Left ventricle myocardium superior (tissue), 1 donor: ENCODE measurements at places on chromosomes 13 and 19. TPM values are rescaled to one million over a fixed set of nuclear protein-coding genes. Genes with fewer than 3 reads are reported as not detected.

The GNA15 gene
- total RNA-seq: 2.1 TPM

The ZNF320 gene
- total RNA-seq: 9.3 TPM

The PLVAP gene
- 22.9 TPM for total RNA-seq

The CRX gene
- not detected for total RNA-seq

The CBARP gene
- 1.2 TPM for total RNA-seq

The CEP89 gene
- total RNA-seq: 9.2 TPM

The SLC25A41 gene
- total RNA-seq: 0.25 TPM

The PCDH8 gene
- total RNA-seq: not detected

The SIPA1L3 gene
- total RNA-seq: 10.5 TPM

The ZNF554 gene
- 4.7 TPM for total RNA-seq

The BST2 gene
- total RNA-seq: 49.7 TPM

The MBD3L4 gene
- not detected for total RNA-seq

The DIRAS1 gene
- total RNA-seq: 241 TPM

The ZNF223 gene
- total RNA-seq: 2.3 TPM

The HCST gene
- total RNA-seq: 7.1 TPM

The SIGLEC10 gene
- total RNA-seq: 0.40 TPM

The SHISA7 gene
- total RNA-seq: not detected

The STOML3 gene
- not detected for total RNA-seq

The CD177 gene
- 0.22 TPM for total RNA-seq

The FPR1 gene
- total RNA-seq: 4.3 TPM

The ZNF763 gene
- total RNA-seq: 4.0 TPM

The ZNF254 gene
- 10.2 TPM for total RNA-seq

The KLK12 gene
- total RNA-seq: not detected

The ANGPTL4 gene
- total RNA-seq: 11.7 TPM

The GRWD1 gene
- total RNA-seq: 15.7 TPM

The SYNE4 gene
- total RNA-seq: 0.30 TPM

The PSG1 gene
- not detected for total RNA-seq

The PLIN5 gene
- total RNA-seq: 44.2 TPM

The OR4F17 gene
- total RNA-seq: not detected

The CYTH2 gene
- total RNA-seq: 33.4 TPM

The NLRP11 gene
- total RNA-seq: not detected

The ANGPTL8 gene
- not detected for total RNA-seq

The ZNF823 gene
- 3.1 TPM for total RNA-seq

The TMPRSS9 gene
- total RNA-seq: not detected

The RPS16 gene
- 1,154 TPM for total RNA-seq

The HCN2 gene
- total RNA-seq: 14.3 TPM

The DAND5 gene
- 11.2 TPM for total RNA-seq

The RASAL3 gene
- total RNA-seq: 2.0 TPM

The IGFL1 gene
- not detected for total RNA-seq

The FFAR1 gene
- total RNA-seq: not detected

The SERPINE3 gene
- total RNA-seq: not detected

The KCNN4 gene
- 0.50 TPM for total RNA-seq
